ENCODE measurements at places on chromosomes 1 and 21.

DNA sequence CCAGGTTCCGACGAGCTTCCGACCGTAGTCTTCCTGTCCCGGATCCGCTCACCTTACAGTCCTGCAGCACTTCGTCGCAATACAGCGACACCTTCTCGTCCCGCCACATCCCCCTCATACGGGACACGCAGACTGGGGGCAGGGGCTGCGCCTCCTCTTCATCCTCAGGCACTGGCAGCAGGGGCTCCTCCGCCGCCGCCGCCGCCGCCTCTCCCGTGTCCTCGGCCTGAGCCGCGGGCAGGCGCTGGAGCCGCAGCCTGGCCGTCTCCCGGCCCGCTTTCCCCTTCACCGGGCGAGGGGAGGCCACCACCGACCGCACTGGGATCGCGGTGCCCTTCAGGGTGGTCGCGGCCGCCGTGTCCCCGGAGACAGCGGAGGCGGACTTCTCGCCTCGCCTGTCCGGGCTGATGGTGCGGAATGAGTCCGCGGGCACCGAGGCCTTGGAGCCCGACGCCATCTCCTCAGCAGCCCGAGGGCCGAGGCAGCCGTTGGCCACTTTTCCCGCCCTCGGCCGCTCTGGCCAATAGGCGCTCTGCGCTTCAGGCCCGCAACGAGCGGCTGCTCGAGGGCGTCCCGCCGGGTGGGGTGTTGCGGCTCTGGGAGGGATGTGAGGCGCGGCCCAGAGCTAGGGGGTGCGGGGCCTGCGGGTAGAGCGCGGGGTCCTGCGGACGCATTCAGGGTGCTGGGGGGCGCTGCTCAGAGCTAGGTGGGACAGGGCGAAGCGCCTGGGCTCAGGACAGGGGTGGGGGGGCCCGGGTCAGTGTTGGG lies at the start of gene SHCBP1L:
TSS of gene SHCBP1L (minus strand) at position 490 of the 768 bp plus-strand sequence. CDS start at position 457, 33 bp downstream.
- DNase-seq = peak; percentile 23

GRCh38 chr1:232722626-232723025 lies 82.6 kb upstream of the MAP10 start:
- no peak for DNase-seq

DNA sequence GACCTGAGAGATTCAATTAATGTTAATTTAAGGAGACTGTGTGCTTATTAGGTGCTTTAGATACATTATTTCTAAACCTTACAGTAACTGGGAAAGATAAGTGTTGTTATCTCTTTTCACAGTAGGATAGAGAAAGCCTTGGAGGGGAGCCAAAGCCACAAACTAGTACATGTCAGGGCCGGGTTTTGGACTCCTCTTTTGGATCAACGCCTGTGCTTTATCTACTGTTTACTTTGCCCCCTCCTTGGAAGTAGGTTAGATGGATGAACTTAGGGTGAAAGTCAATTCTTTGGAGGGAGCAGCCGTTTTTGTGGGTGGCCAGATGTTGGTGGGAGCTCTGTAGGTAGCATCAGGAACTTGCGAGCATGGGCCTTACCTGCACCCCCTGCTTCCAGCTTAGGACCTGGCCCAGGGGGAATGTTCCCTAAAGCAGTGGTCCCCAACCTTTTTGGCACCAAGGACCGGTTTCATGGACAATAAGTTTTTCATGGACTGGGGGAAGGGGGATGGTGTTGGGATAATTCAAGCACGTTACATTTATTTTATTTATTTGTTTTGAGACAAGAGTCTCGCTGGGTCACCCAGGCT lies 1.7 kb downstream of the HHAT start:
- peak; percentile 31 for DNase-seq

GRCh38 chr1:161498646-161499045 lies 6.6 kb upstream of the FCGR2A start:
- no peak for DNase-seq

- peak; percentile 59 for DNase-seq
Measured at GRCh38 chr1:164617377-164618201, 58.6 kb downstream of the PBX1 start.

GRCh38 chr1:54460351-54460750 lies 54.2 kb upstream of the SSBP3 start:
- DNase-seq = no peak

- no peak for DNase-seq
Measured at GRCh38 chr1:29365906-29366670, 129.8 kb downstream of the PTPRU start.

DNA sequence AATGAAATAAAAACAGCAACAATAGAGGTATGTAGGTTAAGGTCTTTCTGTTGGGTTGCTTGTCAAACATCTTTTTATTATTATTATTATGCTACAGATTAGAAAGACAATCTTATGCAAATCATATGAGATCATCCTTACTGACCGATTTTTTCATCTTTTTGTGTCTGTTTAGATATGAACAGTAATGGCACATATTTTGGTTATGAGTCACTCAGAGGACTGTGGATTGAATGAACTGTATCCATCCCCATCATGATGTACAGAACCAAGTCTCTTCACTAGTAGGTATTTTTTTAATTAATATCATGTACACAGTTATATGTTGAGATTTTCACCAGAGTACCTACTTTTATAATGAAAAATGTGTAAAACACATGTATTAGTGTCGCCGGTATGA lies 159.1 kb downstream of the CHRM3 start:
- no peak for DNase-seq

DNA sequence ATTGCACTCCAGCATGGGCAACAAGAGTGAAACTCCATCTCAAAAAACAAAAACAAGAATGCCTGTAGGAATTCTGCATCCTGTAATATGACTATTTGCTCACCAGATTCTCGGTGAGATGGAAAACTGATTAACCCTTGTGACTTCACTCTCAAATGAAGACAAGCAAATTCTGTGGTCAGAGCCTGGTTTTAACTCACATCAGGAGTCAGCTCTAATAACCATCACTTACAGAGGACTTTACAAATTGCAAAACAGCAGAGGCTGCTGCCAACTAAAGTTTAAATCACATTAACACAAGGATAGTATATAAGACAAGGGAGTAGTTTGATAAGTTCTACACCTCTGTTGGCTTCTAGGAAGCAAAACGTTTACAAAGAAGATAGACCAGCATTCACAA lies 35.7 kb upstream of the FAM163A start:
- no peak for DNase-seq

- DNase-seq = no peak
Measured at GRCh38 chr1:191366686-191367085, 791.6 kb upstream of the RGS18 start.

DNA sequence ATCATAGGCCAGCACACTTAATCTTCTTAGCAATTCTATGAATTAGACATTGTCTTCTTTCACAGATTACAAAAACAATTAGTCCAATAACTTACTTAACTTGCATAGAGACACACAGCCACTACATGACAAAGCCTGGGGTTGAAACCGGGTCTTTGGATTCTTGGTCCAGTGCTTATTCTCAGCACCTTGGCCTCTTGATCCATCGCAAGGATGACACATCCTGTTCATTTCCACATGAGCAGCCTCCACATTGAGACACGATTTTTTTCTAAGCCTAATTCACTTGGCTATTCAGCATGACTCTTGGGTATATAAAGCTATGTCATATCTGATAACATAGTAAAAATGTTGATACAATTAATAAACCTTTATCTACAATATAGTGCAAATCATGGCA lies 221.0 kb upstream of the FOXD3 start:
- DNase-seq = no peak

DNA sequence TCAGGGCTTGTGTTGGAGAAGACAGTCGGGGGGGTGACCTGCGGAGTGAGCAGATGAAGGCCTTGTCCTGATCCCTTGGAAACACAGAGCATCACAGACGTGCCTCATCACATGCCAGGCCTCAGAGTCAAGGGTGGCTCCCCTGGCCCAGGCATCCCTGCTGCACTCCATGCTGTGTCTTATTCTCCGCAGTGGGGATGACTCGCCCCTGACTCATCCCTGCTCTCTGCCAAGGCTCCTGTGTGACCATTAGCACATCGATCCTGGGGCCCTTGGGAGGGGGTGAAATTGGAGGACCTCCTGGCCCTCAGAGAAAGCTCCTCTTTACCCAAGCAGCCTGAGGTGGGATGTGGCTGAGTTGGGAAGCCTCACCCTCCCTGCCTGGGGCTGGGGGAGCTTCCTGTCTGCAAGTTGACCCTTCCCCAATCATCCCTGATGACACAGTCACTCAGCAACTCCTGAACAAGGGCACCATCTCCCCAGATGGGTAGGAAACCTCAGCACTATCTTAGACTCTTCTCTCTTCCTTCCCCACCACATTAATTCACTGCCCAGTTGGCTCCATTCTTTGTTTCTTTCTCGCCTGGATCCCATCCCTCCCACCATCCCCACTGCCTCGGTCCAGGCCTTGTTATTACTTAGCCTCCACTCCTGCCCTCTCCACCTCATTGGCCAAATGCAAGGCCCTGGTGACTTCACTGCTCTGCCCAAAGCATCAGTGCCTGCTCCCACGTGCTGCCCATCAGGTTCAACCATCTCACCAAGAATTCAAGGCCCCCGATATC lies 74.6 kb downstream of the CAMK2N1 start:
- peak; percentile 97 for DNase-seq

DNA sequence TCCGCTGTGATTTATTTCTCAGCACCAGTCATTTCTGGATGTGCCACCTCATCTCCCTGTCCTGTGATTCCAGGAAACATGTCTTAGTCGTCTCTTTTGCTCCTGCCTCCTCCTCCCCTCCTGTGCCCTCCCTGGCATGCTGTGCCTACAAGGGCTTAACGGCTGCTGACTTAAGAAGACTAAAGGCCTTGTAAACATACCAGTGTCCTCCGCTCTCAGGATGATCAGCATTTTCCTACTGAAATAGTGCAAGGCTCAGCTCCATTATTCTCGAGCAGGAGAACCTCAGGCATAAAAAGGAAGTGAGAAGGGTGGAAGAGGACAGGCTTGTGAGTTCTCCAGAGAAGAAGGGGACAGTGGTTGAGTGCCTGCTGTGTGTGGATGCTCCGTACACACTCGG lies 61.6 kb upstream of the RUNX3 start:
- no peak for DNase-seq

DNA sequence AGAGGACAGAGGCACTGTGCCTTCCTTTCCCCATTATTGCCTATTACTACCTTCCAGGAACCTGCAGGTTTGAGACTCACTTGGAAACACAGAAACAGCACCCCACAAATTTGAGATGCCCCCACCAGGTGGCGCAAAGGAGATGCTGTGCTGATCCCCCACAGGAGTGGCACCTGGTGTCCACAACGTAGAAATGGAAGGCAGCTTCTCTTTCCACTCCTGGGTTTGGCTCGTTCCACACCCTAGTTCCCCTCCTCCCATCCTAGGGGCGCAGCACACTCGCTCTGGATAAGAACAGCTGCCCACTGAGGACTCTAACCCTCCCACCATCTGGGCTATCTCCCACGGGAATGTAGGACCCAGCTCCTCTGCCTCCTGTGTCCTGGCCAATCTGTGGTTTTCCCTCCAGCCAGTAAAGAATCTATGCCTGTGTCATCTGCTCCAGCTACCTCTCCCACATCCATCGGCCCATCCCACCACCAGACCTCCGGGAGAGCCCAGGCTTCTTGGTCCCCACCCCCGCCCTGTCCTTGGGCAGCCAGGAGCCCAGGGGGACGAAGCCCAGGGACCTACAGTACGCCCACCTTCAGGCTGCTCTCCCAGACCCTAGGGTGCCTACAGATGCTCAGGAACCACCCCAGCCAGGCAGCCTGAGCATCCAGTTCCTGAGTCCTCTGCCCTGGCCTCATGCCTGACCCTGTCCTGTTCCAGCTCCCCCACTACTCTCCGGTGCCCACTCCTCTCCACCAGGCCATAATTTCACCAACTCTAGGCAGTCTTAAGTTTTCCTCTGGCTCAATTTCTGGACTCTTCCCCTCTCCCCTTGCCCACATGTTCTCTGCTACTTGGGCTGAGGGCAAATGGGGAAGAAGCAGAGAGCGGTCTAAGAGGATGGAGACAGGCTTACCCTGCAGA lies 549 bp downstream of the THBS3 start:
- DNase-seq = peak; percentile 80

- peak; percentile 93 for DNase-seq
Measured at GRCh38 chr21:29299916-29300806, 1.4 kb downstream of the BACH1 start.

DNA sequence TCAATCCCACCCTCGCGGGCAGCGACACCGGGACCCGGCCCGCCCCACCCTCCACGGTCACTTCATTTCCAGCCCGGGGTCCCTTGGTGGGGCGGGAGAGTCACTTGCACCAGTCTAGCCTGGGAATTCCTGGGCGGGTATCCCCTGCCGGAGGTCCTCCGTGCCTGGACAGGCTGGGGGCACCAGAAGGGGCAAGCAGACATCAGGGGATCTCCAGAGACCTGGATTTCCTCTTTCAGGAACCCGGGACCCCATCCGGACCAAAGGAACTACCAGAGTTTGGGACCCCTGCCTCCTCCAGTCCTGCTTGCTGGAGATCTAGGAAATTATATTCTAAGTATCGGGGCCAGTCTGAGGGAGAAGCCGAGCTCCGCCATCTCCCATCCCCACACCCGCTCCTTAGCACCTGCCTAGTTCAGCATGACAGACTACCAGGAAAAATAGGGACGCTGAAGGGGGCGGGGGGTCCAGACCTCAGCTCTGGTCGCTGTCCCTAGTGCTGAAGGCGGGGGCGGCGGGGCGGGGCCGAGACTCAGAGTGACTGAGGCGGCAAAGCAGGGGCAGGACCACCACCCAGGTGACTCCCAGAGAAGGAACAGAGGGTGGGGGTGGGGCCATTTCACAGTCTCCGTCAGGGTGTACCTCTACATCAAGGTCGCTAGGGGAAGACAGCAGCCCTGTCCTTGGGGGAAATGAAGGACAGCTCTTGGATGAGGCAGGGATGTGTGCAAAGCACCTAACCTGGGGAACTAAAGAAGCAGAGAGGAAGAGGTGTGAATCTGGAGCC lies 832 bp downstream of the HCN3 start:
- peak; percentile 36 for DNase-seq

GRCh38 chr1:51877434-51878307 lies 856 bp downstream of the NRDC start:
- DNase-seq = peak; percentile 24

DNA sequence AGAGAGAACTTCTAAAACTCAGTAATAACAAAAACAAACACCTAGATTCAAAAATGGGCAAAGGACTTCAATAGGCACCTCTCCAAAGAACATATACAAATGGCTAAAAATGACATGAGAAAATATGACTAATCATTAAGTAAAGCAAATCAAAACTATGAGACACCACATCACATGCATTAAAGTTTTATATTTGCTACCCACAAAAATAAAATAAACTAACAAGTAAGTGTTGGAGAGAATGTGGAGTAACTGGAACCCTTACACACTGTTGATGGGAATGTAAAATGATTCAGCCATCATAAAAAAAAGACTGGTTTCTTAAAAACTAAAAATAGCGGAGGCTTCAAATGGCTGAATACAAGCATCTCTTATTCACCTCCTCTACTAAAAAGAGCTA lies 262.1 kb upstream of the PKN2 start:
- no peak for DNase-seq

GRCh38 chr1:145846201-145846612 lies 777 bp downstream of the NUDT17 start:
- peak; percentile 34 for DNase-seq

DNA sequence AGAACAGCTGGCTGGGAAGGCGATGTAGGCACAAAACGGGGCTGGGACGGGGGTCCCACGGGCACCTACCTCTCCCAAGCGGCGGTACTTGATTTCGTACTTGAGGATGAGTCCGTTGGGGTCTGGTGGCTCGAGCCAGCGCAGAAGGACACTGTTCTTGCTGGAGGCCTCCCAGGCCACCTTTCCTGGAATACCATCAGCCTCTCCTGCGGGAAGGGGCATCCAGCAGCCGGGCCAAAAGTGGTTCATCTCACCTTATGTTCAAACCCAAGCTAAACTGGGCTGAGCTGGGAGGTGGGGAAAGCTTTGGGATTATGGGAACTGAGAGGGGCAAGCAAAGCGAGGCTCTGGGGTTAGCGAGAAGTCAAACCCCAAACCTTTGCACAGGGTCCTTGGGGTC lies 14.3 kb downstream of the INSRR start:
- no peak for DNase-seq

- DNase-seq = no peak
Measured at GRCh38 chr1:211938561-211938997, 96.8 kb downstream of the INTS7 start.

All from fibroblast of skin of scalp (primary cell).